ENCODE measurements at places on chromosomes 1 and 21. TPM values are rescaled to one million over a fixed set of nuclear protein-coding genes. Genes with fewer than 3 reads are reported as not detected.
A peak's percentile ranks its signal among the peaks of the same experiment; 100 is the strongest.

Gene HCRTR1
- total RNA-seq, result not detected

Gene TFF2
- total RNA-seq, result not detected

DNA sequence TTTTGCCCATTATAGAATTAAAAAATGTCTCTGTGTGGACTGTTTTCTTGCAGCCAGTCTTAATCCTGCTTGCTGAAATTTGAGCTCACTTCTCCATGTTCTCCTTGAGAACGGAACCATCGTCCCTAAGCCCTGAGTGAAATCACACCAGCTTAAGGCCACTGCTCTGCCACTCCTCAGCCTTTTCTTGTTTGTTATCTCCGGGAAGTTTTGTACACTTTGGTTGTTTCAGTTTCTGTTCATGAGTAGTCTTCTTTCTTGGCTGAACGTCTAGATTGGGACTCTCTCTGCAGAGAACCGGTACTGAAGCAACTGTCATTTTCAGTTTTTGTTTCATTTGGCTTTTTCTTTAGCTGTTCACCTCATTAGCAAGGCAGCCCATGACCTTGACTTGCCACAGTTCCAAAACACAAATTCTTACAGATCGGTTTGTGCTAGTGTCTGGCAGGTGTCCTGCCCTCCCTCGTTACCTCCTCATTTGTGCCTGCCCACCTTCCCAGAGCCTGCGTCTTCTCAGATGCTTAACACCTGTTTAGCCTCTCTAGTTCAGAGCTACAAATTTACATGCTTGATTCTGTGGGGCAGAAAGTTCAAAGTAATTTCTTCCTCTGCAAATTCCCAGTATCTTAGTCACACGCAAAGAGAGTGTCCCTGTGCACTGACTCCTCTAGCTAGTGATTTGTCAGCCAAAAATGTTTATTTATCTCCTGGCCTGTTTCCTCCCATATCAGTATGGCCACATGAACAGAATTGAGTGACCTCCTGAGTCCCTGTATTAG is 12.4 kb downstream of the PSEN2 start:
- DNase-seq, result no peak

Gene FCER1G
- 11.3 TPM for total RNA-seq

Gene CSF1
- 26.1 TPM for total RNA-seq

Gene COL24A1
- total RNA-seq, result 5.8 TPM

- DNase-seq, result no peak
These were observed 38.2 kb upstream of the WASF2 start for GRCh38 chr1:27527890-27528817.

DNA sequence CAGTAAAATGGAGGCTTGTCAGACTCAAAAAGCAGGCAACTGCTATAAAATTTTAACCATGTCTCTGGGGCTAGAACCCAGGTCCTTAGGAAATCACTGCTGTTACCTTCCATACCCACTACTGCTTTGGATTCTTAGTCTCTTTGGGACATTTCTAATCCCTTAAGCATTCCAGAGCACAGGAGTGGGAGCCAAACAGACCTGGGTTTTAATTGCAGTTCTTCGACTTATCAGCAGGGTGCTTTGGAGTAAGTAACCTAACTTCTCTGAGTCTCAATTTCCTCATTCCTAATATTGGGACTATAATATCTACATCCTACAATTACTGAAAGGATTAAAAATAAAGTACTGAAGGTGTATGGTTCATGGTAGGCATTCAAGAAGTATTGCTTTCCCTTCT is 161.0 kb upstream of the BEND5 start:
- DNase-seq, result no peak

GRCh38 chr1:184033711-184034167 is 3.8 kb downstream of the COLGALT2 start:
- DNase-seq, result no peak

- no peak for DNase-seq
These were observed 25.5 kb downstream of the TUFT1 start for GRCh38 chr1:151565502-151566189.

DNA sequence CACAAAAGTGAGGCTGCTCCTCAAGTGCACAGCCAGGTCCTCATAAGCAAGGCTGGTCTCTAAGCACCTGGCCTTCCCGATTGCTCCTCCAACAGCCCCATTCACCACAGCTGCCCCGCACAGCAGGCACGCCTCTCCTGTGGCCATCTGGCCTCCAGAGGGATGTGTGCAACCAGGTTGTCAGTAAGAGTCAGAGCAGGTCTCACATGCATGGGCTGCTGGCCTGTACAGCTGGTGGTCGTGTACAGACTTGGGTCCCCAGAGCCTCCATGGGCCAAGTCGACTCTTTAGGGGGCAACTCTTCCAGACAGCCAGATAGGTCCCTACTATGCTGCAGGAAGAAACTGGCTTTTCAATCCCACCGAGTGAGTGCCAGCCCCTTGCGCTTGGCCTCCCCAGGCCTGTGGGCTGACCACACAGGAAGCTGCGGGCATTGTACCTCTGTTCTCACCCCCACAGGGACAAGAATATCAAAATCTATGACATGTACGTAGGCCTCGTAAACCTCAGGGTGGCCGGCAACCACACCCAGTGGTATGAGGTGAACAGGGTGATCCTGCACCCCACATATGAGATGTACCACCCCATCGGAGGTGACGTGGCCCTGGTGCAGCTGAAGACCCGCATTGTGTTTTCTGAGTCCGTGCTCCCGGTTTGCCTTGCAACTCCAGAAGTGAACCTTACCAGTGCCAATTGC is 1.4 kb downstream of the PRSS38 start:
- no peak for DNase-seq

DNA sequence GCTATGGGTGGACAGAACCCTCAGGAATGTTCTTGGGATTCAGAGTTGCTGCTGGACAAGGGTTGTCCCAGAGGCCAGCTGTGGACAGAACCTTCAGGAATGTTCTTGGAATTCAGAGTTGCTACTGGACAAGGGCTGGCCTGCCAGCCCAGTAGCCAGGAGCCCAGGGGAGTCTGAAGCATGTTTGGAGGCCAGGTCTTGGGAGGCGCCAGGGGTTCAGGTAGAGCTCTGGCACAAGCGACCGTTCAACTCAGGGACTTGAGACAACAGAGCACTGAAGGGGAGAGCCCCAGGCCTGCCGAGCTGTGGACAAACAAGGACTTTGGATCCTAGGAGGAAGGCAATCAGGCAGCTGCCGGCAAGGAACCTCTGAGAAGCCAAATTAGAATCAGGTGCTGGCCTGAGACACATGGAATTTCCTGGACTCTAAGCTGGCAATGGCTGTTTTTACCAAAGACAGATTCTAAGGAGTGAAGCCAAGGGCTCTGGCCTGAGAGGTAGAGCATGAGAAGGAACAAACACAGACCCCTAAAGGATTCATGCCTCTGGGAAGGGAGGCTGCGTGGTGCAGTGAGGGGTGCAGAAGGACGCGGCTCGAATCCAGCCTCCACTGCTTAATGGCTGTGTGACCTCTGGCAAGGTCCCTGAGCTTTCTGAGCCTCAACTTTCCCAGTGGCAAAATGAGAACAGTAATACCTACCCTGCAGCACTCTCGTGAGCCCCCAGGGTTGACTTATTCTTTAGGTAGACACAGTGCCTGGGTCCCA is 13.4 kb downstream of the PLA2G5 start:
- no peak for DNase-seq

Gene AMY1B
- not detected for total RNA-seq

Gene MCOLN3
- total RNA-seq, result 3.2 TPM

Gene GJA5
- 5.0 TPM for total RNA-seq

- no peak for DNase-seq
These were observed 42.5 kb downstream of the PLPPR5 start for GRCh38 chr1:98962156-98962555.

DNA sequence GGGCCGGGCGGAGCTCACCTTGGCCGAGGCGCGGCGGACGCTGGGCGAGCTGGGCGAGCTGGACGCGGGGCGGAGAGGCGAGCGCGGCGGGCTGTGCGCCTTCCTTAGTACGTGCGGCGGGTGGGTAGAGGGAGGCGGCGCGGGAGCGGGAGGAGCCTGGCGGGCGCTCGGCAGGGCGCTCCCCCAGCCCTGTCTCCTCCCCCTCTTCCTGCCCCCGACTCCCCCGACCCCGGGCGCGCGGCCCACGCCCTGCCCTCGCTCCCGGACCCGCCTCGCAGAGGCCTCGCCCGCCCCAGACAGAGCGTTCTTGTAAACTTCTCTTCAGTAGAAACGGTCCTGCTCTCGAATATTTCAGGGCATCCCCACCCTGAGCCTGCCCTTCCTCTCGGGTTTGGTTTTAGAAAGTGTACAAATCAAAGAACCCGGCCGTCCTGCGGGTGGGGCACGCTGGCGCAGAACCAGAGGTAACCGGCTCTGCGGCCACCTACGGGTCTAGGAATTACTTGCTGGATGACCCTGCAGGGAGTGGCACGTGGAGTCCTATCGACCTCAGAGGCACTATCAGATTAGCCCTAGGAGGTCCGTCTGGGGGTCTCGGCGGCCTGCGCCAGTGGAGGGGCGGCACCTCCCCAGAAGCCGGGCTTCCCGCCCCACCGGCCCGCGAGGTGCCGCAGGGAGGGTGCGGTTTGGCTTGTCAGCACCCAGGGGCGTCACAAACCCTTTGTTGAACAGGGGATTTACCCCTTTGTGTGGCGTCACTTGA is at the start of gene S100A10:
Gene S100A10 (minus strand): TSS at position 126 of the 763 bp plus-strand sequence. CDS start 7,629 bp downstream, outside the sequence.
- DNase-seq, result peak; percentile 87

DNA sequence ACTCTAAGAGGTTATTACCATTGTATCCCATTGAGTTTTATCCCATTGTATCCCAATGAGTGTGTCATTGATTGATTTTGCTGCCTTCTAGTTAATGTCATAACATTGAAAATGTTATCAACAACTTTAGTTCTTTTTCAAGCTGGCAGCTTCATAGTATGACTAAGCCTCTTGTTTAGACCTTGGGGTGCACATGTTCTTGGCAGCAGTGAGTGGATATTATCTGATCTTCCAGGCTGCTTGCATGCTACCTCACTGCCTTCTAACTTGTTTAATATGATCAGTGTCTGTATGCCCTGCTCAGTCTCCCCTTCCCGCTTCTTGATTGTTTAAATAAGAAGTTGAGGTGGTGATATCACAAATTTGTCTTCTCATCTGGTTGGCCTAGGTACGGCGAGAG is 24.6 kb downstream of the NTPCR start:
- no peak for DNase-seq

DNA sequence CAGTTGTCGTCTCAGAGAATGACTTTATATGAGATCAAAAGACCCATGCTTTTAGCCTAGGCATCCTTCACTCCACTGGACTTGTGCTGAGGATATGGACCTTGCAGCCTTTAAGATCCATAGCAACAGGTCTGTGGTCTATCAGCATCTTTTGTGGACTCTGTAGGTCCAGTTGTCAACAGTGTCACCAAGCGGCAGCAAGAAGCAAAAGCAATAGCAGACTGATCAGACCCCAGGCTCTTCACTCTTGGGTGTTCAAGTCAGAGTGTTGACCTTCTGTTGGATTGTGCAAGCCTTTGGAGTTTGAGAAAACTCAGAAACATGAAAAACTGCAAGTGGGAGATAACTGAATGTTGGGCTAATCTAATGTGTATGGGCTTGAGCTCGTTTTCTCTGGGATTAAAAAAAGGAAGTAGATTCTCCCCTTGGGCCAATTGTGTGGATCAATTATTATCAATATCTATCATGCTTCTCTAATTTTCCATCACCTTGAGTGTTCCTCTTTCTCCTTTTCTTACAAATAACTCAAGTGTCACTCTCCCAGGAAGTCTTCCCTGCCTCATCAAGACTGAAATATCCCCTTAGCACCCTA is 144.2 kb downstream of the LYPLAL1 start:
- no peak for DNase-seq

GRCh38 chr1:117930173-117930447 is 571 bp downstream of the WDR3 start:
- DNase-seq, result no peak

- DNase-seq, result peak; percentile 72
These were observed 648 bp downstream of the ATP1A1 start for GRCh38 chr1:116373431-116374352.
